ENCODE measurements at places on chromosomes 7 and 10.

DNA sequence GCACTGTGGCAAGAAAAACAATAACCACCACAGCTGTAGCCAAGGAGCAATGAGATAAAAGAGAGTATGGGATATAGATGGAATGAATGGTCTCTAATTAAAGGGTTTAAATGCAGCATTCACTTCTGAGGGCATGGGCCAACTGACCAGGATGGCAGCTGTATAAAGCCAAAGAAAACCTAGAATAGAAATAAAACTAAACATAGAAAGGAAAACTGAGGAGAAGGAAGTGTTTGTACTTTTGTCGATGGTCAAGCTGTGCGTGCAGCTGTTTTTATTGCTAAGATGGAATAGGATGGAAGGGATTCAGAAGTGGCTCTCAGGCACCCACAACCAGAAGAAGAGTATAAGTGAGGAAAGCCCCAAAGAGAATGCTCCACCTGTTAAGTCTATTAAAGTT, 37.9 kb downstream of the ZC3HC1 start:
- no peak for DNase-seq
- H3K4me3 ChIP-seq = no peak overlapping the region

GRCh38 chr10:79001082-79001885, 67.5 kb upstream of the ZMIZ1 start:
- no peak overlapping the region for H3K4me3 ChIP-seq
- peak; percentile 49 for DNase-seq
- H3K4me1 ChIP-seq = peaks cover 17% of the 10 kb centered on the region
- peaks cover 24% of the 10 kb centered on the region for H3K27me3 ChIP-seq
- H3K36me3 ChIP-seq = no peaks in the 10 kb centered on the region

DNA sequence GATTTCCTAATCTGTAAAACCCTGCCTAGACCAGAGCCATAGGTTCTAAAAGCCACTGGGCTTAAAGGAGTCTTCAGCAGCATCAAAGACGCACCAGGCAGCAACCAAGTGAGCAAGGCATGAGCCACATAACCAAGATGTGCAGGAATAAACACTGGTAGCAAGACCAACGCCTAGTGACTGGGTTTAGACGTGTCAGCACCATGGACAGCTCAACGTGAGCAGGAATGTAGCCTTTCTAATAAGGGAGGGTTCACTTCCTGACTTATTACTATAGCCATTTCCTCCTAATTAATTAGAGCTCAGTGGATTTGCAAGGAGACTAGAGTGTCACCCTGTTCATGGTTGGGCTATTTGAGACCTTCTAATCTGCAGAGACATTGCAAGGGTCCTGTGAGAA, 223.7 kb downstream of the LHFPL3 start:
- no peak overlapping the region for H3K4me3 ChIP-seq
- H3K27ac ChIP-seq = no peak overlapping the region
- no peaks in the 10 kb centered on the region for H3K36me3 ChIP-seq

GRCh38 chr10:69861251-69862240, 59.8 kb downstream of the COL13A1 start:
- peak; percentile 86 for DNase-seq
- no peak overlapping the region for H3K4me3 ChIP-seq
- no peak overlapping the region for H3K27ac ChIP-seq
- peaks cover 42% of the 10 kb centered on the region for H3K4me1 ChIP-seq
- no peaks in the 10 kb centered on the region for H3K27me3 ChIP-seq

GRCh38 chr7:142608630-142609428, 140.4 kb upstream of the PRSS1 start:
- no peaks in the 10 kb centered on the region for H3K27me3 ChIP-seq
- H3K4me3 ChIP-seq = no peak overlapping the region
- H3K36me3 ChIP-seq = no peaks in the 10 kb centered on the region
- peaks cover 4% of the 10 kb centered on the region for H3K4me1 ChIP-seq
